ENCODE measurements at places on chromosomes 12 and 14.

- no peak for DNase-seq
Measured at GRCh38 chr14:28468191-28469151, 298.1 kb upstream of the FOXG1 start.

DNA sequence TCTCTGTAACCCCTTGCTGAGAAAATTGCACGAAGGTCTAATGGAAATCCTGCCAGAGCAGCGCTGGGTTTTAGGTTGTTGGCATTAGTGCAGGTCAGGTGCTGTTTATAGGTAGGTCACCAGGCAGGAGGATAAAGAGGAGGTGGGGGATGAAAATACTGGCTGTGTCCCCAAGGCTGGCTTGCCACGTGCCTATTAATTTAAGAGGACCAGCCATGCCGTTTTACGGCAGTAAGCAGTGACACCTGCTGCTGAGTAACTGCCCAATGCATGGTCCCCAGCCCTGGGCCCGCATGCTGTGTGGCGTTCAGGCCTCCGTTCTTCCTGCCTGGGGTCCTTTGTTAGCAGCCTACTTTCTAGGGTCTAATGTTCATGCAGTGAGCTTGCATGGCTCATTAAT lies 67.2 kb downstream of the WDR20 start:
- DNase-seq: no peak

DNA sequence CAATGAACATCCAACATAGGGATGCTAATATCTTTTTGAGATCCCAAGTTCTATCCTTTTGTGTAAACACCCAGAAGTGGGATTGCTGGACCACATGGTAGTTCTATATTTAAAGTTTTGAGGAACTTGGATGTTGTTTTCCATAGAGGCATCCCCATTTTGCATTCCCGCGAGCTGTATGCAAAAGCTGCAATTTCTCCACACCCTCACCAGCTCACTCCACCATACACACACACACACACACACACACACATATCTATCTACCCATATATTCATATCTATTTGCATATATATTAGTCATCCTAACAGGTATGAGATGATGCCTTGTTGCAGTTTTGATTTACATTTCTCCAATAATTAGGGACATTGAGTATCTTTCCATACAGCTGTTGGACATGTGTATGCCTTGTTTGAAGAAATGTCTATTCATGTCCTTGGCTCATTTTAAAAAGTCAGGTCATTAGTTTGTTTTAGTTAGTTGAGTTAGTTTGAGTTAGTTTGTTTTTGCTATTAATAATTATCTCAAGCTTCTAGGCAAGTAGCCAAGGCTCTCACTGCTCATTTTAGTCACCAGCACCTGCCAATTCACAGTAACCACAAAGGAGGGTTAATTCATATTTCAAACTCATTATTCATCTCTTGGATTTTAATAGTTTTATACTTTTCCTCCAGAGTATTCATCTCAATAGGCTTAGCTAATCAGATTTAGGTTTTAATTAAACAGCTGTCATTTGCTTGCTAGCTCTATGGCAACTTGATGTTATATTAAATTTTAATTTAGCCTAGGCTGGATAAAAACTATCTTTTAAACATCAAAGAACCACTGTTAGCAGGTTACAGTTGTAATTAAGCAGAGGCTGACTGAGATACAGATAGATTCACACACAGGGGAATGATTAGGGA lies 1435.9 kb upstream of the TMEM132C start:
- no peak for DNase-seq

GRCh38 chr14:24677956-24678355 lies 44.0 kb upstream of the GZMB start:
- no peak for DNase-seq

DNA sequence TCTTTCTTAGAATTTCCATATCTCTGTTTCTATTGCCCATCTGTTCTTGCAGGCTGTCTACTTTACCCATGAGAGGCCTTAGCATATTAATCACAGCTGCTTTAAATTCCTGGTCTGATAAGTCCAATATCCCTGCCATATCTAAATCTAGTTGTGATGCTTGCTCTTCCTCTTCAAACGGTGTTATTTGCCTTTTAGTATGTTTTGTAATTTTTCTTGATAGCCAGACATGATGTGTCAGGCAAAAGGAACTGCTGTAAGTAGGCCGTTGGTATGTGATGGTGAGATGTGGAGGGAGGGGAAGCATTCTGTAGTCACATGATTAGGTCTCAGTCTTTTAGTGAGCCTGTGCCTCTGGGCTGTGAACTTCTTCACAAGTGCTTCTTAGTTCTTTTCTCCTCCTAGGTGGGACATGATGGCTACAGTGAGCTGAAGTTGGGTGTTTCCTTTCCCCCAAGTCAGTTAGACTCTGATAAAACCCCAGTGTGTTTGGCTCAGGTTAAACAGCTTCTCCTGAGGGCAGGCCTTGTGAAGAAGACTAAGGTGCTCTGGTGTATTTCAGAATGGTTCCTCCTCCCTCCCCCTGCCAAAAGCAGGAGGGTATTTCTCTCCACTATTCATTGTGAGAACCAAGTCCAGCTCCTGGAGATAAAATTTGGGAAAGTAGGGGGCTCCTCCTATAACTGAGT lies 195.9 kb upstream of the PARP11 start:
- DNase-seq: no peak

GRCh38 chr12:119444462-119445044 lies 110.0 kb downstream of the CCDC60 start:
- DNase-seq: no peak

All from skeletal muscle cell (primary cell).